ENCODE measurements at places on chromosomes 16 and 17.

DNA sequence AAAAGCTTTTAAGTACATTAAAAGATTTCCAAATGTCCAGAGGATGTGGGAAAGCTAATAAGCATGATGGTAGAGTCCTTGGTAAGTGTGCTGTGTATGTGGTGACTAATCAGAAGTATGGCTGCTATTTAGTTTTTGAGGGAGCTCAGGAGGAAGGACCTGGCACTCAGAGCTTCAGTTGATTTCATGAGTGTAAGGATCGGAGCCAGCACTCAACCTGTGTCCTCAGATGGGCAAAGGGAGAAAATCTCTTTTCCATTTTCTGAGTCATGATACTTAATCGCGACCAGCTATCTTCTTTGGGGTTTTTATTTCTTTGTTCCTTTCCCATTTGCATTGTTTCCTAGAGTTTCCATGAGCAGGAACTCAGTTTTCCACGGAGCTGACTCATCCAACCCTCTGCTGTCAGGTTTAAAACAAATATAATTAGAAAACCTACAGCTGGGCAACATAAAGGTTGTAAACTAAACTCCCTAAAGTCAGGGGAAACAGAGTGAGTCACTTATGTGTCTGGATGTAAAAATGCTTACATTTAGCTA, 125.4 kb downstream of the MAP2K6 start:
- DNase-seq: no peak

- DNase-seq: no peak
Measured at GRCh38 chr17:82304826-82305726, 12.3 kb downstream of the CD7 start.

- no peak for DNase-seq
Measured at GRCh38 chr17:2871205-2871604, 75.0 kb downstream of the RAP1GAP2 start.

DNA sequence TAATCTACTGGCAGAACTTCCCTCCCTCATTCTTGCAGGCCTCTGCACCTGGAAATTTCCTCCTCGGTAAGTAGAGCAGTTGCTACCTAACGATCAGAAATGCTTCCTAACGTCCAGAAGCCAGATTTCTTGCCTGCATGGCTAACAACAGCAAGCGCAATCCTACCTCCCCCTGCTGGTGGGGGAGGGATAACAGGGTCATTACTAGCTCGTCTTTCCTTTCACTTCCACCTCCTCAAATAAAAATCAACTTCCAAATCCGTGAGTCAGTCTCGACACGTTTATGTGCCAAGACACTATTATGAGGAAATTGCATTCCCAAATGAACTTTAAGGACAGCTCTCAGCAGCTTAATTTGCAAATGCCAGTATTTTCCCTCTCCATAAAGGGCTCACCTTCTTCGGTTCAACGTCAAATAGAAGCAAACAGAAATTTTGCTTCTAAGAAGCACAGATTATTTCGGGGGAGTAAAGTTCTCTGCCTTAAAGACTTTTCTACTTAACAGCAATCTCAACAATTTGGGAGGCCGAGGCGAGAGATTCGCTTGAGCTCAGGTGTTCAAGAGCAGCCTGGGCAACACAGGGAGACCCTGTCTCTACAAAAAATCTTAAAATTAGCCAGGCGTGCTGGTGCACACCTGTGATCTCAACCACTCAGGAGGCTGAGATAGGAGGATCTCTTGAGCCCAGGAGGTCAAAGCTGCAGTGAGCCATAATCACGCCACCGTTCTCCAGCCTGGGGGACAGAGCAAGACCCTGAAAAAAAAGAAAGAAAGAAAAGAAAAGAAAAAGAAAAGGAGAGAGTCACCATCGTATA, 188.6 kb upstream of the PSMD7 start:
- DNase-seq: peak; percentile 9

DNA sequence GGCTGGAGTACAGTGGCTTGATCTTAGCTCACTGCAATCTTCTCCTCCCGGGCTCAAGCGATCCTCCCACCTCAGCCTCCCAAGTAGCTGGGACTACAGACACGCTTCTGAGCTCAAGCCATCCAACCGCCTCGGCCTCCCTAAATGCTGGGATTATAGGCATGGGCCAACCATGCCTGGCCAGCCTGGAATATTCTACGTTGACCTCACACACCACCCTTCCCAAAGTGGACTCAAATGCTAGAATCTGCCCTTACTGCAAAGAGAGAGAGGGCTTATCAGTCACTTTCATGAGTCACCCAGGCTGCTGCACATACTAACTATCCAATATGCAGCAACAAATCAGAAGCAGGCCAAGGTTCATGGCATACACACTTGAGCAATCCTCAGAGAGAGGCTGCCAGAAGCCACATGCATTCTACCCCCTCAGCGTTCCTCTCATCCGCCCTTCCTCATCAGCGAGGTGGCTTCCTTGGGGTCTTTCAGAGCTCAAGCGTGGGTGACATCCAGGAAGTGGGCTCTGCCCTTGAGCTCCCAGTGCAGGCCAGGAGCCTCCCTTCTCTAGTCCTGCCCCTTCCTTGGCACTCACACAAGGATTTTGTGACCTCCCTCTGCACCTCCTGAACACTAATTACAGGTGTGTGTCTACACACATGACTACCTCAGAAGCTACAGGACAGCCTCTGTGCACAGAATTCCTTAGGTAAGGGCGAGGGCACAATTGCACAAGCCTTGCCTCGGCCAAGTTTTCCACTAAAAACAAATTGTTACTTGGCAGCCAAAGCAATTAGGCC, 24.8 kb upstream of the SIAH1 start:
- no peak for DNase-seq

GRCh38 chr16:66121466-66121865, 245.0 kb upstream of the CDH5 start:
- no peak for DNase-seq

DNA sequence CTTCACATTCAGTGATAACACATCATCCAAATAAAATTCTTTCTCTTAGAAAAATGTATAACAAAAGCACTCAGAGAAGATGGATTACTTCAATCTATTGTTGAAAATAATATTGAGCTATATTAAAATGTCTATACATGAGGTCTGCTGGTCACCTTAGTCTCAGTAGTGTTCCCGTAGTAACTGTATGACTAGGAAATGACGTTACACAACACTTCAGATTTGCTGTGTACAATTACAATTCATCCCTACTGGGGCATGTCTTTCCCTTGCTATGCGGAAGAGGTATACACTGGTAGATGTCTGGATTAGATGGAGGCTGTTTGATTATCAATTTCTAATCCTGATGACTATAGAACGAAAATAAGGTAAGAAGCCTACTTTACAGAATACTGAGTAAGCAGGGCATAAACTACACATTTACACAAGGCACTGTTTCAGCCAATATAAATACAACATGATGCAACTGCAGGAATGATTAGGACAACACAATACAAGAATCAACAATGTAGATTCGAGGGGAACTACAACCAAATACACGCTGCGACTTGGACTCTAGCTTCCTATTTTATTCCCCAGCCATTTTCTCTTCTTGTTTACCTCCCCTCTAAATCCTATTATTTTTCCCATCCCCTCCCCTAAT, 982.5 kb upstream of the CDH8 start:
- no peak for DNase-seq

- no peak for DNase-seq
Measured at GRCh38 chr17:82396601-82397435, 21.3 kb upstream of the HEXD start.

DNA sequence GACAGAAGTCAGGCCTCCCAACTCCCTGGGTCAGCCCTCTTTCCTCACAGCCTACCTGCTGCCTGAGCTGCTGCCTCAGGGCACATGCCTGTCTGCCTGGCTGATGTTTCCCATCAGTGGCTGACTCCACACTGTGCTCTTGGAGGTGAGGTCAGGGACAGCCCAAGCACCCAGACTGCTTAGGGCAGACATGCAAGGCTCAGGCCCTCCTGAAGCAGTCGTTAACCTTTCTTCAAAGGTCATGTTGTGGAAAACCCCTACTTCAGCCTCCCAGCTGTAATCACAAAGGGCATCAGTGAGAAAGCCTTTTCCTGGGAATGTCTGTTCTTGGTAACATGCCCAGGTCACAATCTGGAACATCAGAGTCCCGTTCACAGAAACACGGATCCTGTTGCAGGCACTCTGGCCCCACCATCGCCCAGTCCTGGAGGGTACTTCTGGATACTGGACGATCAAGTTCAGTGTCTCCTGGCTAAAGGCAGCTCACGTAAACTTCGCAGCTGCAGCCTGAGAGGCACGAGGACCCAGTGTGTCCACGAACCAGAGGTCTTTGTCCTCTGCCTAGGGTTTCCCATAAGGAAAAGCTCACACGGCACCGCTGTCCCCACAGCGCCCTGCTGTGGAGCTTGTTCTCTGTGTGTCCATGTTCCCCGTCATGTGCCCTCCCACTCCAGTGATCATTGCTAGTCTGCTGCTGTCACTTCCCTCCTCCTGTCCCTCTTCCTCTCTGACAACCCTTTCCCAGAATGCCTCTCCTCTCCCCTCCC, 54.9 kb downstream of the GNAO1 start:
- no peak for DNase-seq

GRCh38 chr16:12141073-12141951, 164.8 kb downstream of the SNX29 start:
- DNase-seq: no peak

GRCh38 chr16:23182679-23183542, at the start of gene SCNN1G:
TSS of gene SCNN1G (plus strand) at chr16:23182745. CDS start at chr16:23186272, 3,527 bp downstream.
- DNase-seq: no peak

Measured in CD4-positive, alpha-beta T cell treated with Interleukin-21 for 1 hour (primary cell).